ENCODE measurements at places on chromosomes 2 and 18.

DNA sequence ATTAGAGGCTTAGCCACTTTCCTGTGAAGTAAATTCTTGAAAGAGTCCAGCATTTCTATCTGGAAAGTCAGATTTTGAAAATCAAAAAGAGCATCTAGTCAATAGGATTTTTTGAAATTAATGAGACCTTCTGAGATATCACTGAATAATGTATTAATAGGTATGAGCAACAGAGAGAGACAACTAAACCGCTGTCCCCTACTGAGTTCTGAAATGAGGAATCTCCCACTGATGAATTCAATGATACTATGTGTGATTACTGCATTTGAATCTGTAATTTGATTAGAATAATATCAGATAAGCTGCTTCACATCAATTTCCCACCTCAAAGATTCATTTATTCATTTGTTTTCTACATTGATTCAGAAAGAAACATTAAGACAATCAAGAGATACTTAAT, 252.8 kb downstream of the TMX3 start:
- DNase-seq, result no peak

DNA sequence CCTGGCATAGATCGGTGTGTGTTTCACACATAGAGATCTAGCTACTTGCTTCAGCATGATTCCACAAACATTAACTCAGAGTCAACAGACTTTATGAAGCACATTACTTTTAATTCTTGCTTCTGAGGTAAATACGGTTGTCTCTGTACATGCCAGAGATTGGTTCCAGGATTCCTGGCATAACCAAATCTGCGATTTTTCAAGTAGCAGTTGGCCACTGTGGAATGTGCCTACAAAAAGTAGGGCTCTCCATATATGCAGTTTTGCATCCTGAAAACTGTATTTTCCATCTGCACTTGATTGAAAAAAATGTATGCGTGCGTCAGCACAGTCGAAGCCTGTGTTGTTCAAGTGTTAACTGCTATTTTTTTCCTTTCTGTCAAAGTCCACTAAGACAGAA, 85.0 kb downstream of the ZAP70 start:
- DNase-seq, result no peak

DNA sequence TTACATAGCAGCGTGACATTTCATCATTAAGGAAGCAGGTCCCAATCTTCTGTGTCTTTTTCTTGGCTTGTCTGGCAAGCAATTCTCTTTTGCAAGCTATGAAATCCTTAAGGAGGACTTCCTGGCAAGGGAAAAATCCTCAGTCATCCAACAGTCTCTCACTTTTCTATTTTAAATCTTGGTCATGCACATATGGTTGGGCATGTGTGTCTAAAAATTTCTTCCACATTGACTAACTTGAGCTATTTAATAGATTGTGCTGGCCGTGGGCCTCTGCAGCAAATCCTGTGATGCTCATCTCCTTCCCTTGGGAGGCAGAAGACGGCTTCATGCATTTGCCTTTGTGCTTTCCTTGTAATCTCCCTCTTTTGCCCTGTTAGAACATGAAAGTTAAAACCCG, 634.3 kb upstream of the FANCL start:
- DNase-seq, result no peak

GRCh38 chr2:219291394-219291793, 12.2 kb downstream of the DNAJB2 start:
- DNase-seq, result no peak

DNA sequence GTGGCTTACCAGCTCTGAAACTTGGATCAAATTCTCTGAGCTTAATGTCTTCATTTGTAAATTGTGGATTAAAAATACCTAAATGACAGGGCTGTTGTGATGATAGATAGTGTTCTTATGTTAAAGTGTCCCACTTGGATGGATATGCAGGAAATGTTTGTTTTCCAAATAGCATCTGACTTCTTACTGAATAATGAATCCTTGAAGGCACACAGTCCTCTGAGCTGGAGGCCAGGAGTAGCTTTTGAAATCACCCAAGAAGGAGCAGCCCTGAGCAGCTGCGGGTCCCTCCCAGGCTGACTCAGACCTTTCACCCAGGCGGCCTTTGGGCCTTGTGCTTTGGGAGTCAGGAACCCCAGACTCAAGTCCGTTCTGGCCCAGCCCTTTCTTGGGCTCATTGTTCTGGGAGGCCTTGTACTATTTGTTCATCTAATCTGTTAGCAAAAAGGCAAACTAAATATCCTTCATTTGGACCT, 173.0 kb upstream of the GATA6 start:
- no peak for DNase-seq

GRCh38 chr18:58227361-58227930, 183.4 kb downstream of the NEDD4L start:
- no peak for DNase-seq

Measured in left renal cortex interstitium (tissue), 4 donors.